Motor neuron (in vitro differentiated cells): ENCODE measurements at places on chromosomes 4 and X. TPM values are rescaled to one million over a fixed set of nuclear protein-coding genes. Genes with fewer than 3 reads are reported as not detected.

Gene SATL1
- total RNA-seq: 1.0 and 1.1 TPM in 2 replicates

Gene ERAS
- 0.50 and 0.89 TPM in 2 replicates for total RNA-seq

Gene EXOC1
- total RNA-seq: 31.3 and 38.2 TPM in 2 replicates

Gene C4orf36
- total RNA-seq: 1.9 and 2.0 TPM in 2 replicates

Gene ZNF330
- 57.1 and 63.9 TPM in 2 replicates for total RNA-seq

Gene ATRX
- 46.4 and 52.4 TPM in 2 replicates for total RNA-seq

Gene AFF2
- total RNA-seq: 6.4 and 7.1 TPM in 2 replicates

Gene SPATA18
- 10.6 and 11.2 TPM in 2 replicates for total RNA-seq

Gene INTU
- 21.5 and 27.1 TPM in 2 replicates for total RNA-seq

Gene PDGFC
- 5.5 and 5.7 TPM in 2 replicates for total RNA-seq

Gene ANXA5
- total RNA-seq: 142 and 177 TPM in 2 replicates

Gene PGAM4
- 0.41 and 0.54 TPM in 2 replicates for total RNA-seq

Gene EDNRA
- total RNA-seq: 0.27 and 0.38 TPM in 2 replicates

Gene HSFX4
- 0.50 and 0.83 TPM in 2 replicates for total RNA-seq

Gene S100G
- not detected in 2 replicates for total RNA-seq
